ENCODE measurements at places on chromosomes 7 and 10. TPM values are rescaled to one million over a fixed set of nuclear protein-coding genes. Genes with fewer than 3 reads are reported as not detected.

DNA sequence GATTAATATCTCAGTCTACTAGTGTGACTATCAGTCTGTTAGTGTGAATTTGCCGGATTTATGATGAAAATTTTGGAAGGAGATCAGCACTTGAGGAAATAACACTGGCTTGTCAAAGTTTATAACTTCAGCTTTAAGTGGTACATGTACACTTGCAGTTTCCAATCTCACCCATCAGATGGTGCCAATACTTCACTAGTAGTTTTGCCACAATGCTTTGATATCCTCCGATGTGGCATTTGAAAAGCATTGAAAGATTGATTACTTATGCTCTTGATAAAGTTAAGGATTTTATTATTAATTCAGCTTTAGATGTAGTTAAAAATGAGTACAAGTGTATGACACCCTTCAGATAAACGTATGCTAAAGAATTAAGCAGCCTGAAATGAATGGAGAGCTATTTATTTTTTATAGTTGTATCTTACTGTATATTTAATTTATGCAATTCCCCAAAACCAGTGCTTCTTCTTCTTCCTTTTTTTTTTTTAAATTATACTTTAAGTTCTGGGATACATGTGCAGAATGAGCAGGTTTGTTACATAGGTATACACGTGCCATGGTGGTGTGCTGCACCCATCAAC is 98.2 kb downstream of the ANLN start:
- DNase-seq = peak; percentile 33

DNA sequence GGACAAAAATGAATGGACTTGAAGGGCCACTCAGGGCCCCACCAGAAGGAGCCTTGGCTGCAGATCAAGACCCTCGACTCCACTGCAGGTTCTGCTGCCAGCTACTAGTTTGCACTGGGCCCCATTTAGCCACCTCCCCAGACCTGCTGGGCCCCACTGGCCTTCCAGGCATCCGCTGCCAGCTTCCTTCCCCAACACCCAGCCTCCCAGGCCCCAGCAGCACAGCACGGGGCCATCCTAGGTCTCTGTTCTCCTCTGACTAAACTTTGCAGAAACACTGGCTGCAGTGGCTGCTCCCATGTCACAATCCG is 277.4 kb upstream of the KLF14 start:
- DNase-seq = no peak

GRCh38 chr7:64099656-64100531 is 54.7 kb downstream of the ZNF727 start:
- DNase-seq = no peak

DNA sequence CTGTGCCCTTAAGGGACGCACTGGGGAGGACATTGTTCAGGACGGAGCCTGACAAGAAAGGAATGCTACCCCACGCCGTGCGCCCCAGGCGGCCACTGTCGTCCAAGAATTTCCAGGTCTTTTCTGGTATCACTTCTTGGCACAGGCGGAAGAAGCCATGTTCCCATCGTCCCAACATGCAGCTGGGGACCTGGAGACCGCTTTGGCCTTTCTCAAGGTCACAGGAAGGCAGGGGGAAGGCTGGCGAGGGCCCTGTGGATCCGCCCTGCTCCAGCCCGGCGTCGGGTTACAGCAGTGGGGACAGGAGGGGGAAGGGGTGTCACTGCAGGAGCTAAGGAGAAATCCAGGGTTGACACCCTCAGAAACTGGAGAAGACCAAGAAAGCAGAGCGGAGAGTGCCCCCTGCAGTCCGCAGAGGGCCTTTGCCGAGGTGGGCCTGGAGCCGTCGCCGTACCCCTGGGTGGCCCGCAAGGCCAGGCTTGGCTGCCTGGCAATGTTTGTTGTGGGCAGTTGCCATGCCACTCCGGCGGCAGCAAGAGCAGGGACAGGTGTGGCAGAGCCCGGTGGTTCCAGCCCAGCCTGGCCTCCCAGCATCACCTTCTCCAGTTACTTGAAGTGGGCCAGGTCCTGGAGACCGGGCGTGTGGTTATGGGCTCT is 104.1 kb downstream of the LHPP start:
- no peak for DNase-seq

Gene ACTR3C
- 9.5 TPM for polyA plus RNA-seq

- DNase-seq = no peak
Observed at GRCh38 chr7:4958477-4959301, at the start of gene MMD2. TSS of gene MMD2 (minus strand) at chr7:4959187. CDS start at chr7:4959017, 170 bp downstream.

Gene EGR2
- 7.2 TPM for polyA plus RNA-seq

DNA sequence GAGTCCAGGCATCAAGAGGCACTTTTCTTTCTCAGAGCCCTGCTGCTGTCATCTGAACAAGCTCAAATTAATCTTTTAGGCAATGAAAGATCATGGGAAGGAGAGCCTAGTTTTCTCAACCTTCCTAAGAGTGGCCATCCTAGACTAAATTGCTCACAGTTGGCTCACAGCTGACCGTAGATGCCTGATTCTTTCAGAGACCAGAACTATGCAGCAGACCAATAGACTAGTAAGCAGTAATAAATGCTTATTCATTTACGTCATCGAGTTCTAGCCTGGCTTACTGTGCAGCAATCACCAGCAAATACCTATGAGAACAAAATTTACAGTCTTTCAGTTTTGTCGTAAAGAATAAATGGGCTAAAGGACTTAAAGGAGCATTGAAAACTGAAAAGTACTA is 602.9 kb upstream of the GHITM start:
- DNase-seq = no peak

DNA sequence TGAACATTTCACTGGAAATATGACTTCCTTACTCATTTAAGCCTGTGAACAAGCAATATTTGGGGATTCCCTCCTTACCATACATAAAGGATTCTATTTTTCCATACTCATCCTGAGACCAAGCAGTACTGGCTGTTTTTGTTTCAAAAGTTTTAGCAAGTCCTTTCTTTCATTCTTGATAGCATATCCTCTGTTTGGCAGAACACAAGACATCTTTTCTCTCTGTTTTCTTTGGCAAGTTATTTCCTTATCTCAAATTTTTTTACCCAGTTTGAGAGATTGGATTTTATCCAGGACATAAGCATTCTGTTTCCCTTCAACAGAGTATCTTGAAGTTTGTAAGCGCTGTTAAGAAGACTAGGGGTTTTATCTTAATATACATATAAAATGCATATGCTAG is 3.0 kb upstream of the WASL start:
- no peak for DNase-seq

Measured in renal cortex interstitium (tissue), 15 donors.